ENCODE measurements at places on chromosomes 5 and 9.

GRCh38 chr9:100281676-100282387 is 70.9 kb downstream of the TEX10 start:
- DNase-seq: no peak

- DNase-seq: no peak
These were observed 3.6 kb downstream of the RXRA start for GRCh38 chr9:134329886-134330285.

DNA sequence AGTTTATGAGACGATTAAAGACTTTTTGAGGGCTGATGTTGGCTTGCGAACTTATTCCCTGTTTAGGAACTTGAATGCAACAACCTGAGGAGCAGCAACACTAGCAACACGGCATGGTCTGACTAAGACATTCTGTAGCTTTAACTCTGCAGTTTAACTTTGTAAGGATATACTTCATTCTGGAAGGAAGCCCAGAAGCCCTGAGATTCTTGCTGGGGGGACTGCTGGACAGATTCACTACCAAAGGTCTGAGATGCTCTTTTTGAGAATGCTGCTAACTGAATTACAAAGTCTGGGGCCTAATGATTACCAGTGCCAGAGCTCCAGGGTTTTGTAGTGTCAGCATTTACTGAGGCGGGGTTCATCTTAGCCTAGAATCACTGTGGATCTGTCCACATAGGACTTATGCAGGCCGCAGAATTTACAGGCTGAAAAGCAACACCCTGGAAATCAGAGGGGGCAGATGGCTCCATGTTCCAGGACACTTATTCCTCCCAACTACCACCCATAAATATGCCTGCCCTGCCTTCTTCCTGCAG is 537.1 kb upstream of the CDH18 start:
- DNase-seq: no peak

- no peak for DNase-seq
These were observed 1714.1 kb downstream of the EFNA5 start for GRCh38 chr5:105956456-105957196.

DNA sequence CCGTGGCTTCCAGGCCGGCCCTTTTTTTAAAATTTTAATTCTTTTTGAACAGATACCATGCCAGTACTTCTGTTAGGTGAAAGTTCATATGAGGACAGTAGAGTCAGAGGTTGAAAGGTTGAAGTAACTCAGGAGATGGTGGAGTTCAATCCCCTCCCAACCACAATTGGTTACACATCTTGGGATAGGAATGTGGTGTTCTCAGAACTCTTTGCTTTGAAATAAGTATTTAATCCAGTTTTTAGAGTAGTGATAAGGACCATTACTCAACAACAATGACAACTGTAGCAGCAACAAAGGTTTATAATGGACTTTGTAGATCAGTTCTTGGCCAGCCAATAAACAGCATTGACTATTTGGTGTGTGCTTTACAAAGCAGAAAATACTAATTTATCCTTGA is 116.0 kb downstream of the ARHGAP26 start:
- no peak for DNase-seq

- DNase-seq: no peak
These were observed 11.4 kb upstream of the SLC45A2 start for GRCh38 chr5:33995865-33996264.

- DNase-seq: no peak
These were observed 18.6 kb upstream of the MOB3B start for GRCh38 chr9:27548055-27548741.

- DNase-seq: no peak
These were observed 5.5 kb downstream of the GIN1 start for GRCh38 chr5:103114440-103114839.

- no peak for DNase-seq
These were observed 76.2 kb downstream of the TSPAN17 start for GRCh38 chr5:176723440-176723839.

DNA sequence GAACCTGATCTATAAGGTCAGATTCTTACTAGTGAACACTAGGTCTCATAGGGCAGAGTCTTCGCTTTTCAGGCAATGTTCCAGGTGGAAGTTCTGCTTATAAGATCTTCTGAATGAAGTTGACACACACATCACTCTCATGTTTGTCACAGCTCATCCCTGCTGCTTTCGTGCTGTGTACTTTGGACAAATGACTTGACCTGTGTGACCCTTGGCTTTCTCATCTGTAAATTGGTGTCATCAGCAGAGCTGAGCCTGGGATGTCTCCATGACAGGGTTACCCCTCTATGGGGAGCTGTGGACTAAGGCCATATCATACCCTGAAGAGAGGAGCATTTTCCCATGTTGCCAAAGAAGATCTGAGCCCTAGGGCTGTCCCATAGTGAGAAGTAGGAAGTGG is 2.8 kb downstream of the DELE1 start:
- DNase-seq: no peak

DNA sequence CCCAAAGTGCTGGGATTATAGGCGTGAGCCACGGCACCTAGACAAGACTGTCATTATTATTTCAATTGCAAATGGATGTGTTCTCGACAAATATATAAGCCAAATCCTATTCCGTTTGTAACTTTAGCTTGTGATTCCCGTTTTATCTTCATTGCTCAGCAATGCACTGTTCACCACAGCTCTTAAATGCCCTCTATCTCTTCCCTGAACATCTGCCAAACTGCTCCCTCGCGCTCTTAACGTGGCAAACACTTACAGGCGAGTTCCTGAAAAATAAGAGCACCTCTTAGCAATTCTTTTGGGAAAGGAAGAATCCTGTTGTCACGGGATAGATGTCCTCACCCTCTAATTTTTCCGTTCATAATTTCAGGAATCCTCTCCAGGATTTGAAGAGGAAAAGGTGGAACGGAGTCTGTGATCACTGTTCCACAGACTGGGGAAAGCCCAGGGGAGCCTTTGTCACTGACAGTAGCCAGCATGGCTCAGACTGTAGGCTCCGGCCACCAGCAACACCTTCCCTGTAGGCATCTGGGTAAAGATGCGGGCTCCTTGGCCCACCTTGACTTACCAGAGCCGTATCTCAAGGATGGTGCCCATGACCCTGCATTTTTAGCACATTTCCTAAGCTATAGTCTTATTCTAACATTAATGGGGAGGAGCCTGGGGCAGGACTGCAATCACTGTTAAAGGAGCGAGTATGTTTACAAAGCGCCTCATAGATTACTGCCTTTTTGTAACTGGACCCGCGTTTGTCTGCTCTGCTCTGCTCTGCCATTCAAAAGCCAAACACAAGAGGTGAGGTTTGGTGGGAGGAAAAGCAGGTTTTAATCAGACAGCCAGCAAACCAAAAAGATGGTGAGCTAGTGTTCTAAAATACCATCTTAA is 20.2 kb upstream of the GNPDA1 start:
- DNase-seq: no peak

DNA sequence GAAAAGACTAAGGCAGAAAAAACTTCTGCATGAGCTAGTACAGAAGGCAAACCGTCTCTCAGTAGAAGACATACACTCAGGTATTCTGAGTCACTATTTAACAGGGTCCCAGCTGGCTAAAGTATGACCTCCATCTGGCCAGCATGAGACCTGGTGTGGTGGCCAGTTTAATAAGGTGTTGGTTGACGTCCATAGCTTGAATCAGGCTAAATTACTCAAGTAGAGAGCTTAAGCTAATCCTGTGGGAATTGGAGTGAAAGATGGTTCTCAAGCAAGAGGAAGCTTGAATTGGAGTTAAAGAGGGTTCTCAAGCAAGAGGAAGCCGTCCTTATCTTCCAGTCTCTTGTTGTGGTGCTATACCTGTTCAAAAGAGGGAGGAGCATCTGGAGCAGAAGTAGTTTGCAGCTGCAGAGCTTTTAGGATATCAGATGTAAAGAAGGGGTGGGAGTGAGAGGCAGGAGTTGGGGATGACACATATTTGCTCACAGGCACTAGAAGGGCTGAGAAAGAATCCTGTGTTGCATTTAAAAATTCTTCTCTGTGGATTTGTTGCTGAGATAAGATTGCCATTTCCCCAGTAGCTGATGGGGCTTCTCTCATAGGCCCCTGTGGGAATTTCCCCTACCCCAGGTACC is 136.1 kb upstream of the RUSC2 start:
- DNase-seq: no peak

DNA sequence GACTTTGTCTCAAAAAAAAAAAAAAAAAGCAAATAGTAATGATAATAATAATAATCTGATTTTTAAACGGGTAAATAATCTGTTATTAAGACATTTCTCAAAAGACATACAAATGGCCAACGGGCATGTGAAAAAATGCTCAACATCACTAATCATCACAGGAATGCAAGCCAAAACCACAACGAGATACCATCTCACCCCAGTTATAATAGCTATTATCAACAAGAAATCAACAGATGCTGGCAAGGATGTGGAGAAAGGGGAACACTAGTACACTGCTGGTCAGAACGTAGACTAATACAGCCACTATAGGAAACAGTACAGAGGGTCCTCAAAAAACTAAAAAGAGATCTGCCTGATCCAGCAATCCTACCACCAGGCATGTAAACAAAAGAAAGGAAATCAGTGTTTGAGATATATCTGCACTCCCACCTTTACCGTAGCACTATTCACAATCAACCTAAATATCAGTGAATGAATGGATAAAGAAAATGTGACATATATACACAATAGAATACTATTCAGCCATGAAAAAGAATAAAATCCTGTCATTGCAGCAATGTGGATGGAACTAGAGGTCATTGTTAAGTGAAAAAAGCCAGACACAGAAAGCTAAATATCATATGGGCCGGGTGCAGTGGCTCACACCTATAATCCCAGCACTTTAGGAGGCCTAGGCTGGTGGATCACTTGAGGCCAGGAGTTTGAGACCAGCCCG is 24.9 kb downstream of the VAV2 start:
- no peak for DNase-seq

- no peak for DNase-seq
These were observed 34.1 kb downstream of the TMEM252 start for GRCh38 chr9:68506551-68506950.

DNA sequence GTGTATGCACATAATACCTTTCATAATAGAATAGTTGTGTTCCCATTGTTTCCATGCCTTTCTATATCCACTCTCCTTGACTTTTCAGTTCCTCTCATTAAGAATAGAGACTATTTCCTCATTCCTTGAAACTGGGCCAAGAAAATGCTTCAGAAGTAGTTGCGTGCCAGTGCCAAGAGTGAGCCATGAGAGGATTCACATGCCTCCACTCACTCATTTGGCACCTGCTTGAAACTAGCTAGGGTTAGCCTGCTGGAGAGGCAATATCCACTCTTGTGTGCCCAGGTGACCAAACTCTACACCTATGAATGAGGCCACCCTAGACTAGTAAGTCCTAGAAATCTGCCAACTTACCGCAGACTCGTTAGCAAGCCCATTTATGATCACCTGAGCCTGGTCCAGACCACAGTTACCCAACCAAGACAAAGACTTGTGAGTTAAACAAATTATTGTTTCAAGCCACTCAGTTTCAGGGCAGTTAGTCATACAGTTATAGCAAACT is 276.3 kb downstream of the EPB41L4A start:
- DNase-seq: no peak

DNA sequence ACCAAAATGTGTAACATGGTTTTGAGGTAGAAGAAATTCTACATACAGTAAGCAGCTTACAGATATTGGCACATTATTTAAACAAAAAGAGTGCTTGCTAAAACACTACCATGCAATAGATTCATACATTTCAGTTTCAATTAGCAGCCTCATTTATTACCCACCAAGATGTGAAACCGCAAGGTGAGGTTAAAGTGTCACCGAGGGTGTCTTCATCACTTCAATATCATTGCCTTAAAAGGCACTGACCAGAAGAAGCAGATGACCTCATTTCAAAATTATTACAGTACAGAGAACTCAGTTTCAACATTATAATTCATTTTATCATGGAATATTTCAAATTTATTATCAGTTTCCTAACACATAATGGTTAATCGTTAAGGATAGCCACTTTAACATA is 302.2 kb downstream of the ISL1 start:
- DNase-seq: no peak

DNA sequence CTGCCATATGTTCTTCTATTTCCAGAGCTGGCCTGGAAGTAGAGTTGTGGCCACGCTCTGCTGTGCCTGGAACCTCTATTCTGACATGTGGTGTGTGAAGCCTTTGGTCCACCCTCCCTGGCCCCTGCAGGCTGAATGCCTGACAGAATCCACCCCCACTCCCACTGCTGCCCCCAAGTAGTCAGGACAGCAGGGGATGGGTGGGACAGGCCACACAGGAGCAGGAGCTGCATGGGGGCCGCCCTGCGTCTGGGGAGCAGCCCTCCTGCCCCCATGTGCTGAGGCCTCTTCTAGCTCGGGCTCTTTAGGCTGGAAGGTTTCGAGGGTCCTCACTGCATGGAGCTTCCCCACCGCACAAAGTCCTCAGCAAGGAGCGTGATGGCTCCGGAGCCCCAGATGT is 32.6 kb upstream of the IRX4 start:
- DNase-seq: no peak
